ENCODE measurements at places on chromosomes 5 and 9.

- no peak for DNase-seq
Observed at GRCh38 chr5:125398466-125398865, 652.0 kb upstream of the ZNF608 start.

- DNase-seq = no peak
Observed at GRCh38 chr9:110336363-110336762, 1.3 kb downstream of the TXNDC8 start.

- no peak for DNase-seq
Observed at GRCh38 chr9:89597711-89598362, 7.0 kb upstream of the GADD45G start.

DNA sequence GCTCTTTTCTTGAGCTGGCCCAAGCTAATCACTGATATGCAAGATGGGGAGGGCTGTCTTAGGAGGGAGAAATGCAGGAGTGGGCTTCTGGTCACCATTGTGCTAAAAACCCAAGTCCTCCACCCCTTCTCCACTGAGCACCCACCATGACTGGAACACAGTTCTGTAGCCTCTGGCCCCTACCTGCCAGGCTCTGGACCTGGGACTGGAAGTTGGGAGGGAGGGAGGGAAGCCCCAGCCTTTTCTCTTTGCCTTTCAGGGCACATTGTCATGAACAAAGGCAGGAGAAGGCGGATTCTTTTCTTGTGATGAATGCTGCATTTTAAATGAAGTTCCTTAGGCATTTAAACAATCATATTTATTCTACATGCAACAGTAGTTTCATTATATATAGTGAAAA is 559.1 kb upstream of the TRPC7 start:
- DNase-seq = no peak

GRCh38 chr9:109493648-109494047 is 4.5 kb downstream of the PTPN3 start:
- DNase-seq = no peak

DNA sequence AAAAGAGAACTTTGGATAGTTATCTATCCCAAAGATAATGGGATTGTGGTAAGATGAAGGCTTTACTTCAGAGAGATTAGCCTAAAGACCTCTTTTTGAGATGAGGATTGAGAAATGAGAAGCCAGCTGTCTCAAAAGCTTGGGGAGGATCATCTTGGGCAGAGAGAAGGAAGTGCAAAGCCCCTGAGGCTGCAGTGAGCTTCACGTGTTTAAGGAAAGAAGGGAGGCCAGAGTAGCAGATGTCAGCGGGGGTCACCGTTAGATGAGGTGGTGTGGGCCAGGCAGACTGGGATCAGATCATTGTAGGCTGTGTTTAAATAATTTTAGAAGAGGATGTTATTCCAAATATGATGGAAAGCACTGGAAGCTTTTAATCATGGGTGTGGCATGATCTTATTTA is 270.1 kb downstream of the ARHGEF28 start:
- no peak for DNase-seq

DNA sequence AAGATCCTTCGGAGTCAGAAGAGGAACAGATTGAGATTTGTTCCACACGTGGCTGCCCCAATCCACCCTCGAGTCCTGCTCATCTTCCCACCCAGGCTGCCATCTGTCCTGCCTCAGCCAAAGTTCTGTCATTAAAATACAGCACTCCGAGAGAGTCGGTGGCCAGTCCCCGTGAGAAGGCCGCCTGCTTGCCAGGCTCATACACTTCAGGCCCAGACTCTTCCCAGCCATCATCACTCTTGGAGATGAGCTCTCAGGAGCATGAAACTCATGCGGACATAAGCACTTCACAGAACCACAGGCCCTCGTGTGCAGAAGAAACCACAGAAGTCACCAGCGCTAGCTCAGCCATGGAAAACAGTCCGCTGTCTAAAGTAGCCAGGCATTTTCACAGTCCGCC is 85.9 kb downstream of the GOLPH3 start:
- no peak for DNase-seq

GRCh38 chr9:134546246-134546731 is 95.3 kb upstream of the COL5A1 start:
- no peak for DNase-seq

DNA sequence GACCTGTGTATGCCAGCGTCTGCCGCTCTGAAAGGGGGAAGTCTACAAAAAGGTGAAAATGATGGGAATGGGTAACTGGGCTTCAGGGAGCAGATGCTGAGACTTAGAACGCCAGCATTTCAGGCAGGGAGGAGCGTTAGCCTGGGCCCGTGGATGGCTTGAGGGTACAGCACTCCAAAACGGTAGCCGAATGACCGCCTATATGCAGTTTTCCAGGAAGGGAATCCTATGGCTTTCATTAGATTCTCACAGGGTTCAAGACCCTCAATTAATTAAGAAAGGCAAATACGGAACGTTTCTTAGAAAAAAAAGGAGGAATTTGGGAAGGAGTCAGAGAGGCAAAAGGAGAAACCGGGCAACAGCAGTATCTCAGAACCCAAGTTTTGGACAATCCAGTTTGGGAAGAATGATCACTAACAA is 639 bp downstream of the AMACR start:
- no peak for DNase-seq

GRCh38 chr9:37293664-37294524 is 128.6 kb upstream of the GRHPR start:
- DNase-seq = no peak

DNA sequence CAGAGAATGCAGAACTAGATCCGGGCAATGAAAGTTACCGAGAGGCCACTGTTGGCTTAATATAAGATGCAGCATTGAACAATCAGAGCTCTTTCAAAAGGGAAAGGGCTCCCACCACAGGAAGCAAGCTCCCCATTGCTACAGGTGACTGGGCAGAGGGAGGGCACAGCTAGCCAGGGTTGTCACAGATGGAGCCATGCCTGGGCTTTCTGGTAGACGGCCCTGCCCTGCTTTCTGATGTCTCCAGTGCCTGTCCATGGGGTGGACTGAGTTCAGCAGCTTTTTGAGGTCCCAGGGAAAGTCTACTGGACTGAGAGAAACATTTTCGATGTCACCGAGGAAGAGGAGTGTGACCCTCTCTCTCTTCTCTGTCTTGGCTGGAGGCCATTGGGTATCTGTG is 14.1 kb downstream of the RGS3 start:
- DNase-seq = no peak

Measured in stimulated activated CD8-positive, alpha-beta memory T cell treated with anti-CD3 and anti-CD28 coated beads, Interleukin-4, amount 100 ng/mL, for 4 hours (primary cell).